Stomach (tissue), 19 donors: ENCODE measurements at places on chromosomes 6 and 20. TPM values are rescaled to one million over a fixed set of nuclear protein-coding genes. Genes with fewer than 3 reads are reported as not detected.

GRCh38 chr20:58622671-58623578, 28.2 kb upstream of the STX16 start:
- no peak for DNase-seq

- DNase-seq, result no peak
Observed at GRCh38 chr20:51651921-51652549, 109.5 kb upstream of the NFATC2 start.

GRCh38 chr20:13639150-13639497, 392 bp upstream of the TASP1 start:
- DNase-seq, result no peak

Gene ID4
- total RNA-seq, result not detected

- no peak for DNase-seq
Observed at GRCh38 chr6:17871189-17871519, 116.3 kb downstream of the KIF13A start.

GRCh38 chr6:141443668-141444289, 688.9 kb upstream of the GJE1 start:
- no peak for DNase-seq
